SW 1271 (cell line): ENCODE measurements at places on chromosomes 2 and 18.

- no peak for DNase-seq
Measured at GRCh38 chr2:209160800-209161588, 262.9 kb upstream of the MAP2 start.

GRCh38 chr2:120422465-120423160 lies 76.7 kb downstream of the INHBB start:
- no peak for DNase-seq

DNA sequence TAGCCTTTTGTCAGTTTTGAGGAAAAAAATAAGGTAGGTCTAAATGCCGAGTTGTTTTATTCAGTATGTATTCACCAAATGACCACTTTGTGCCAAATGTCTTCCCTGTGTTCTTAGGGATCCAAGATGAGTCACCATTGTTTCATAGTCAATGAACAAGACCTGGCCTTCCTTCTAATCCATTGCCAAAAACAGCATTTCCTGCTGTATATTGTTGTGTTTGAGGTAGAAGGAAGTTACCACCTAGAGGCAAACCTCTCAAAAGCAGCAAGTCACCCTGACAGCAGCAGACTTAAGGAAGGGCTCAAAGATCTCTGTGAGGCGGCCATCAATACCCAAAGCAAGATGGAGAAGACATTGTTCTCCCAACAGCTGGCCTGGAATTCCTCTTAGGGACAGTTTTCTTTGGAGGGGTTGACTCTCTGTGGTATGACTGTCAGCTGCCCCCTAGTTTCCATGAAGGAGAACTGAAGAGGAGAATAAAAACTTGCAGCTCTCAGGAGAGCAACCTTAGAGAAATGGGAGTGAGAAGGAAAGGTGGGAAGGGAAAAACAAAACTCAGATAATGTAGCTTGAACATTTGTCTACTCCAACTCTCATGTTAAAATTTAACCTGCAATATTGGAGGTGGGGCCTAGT lies 328.3 kb downstream of the LRATD1 start:
- DNase-seq = no peak

DNA sequence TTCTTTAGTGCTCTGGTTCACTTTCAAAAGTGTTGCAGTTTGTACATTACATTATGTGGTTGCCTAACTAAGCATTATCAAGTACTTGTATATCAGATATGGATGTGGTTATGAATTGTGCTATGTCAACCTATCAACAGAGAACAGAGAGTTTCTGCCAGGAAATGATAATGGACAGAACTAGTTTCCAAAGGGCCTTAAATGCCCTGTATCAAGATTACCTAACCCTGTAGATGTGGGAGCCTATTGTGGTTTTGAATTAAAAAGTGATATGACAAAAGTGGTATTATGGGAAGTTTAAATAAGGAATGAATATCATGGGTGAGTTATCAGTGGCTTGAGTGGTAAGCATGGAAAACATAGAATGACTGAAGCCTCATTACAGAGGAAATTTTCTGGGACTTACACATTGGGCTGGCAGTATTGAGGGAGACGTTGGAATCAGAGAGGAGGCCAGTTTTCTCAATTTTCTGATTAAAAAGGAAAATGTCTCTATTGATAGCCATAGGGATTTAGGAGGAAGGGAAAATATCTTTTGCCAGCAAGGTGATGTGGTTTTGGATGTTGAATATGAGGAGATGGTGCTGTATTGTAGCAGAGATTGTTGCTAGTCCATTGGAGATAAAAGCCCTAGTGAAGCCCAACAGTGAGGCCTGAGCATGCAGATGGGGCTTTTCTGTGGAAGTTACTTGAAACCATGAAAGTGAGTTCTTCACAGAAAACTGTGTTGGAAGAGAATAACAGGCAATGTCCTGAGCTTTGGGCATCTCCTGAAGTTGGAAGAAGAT lies 140.7 kb downstream of the TTC27 start:
- DNase-seq = no peak

- DNase-seq = no peak
Measured at GRCh38 chr2:85684806-85685205, 9.4 kb upstream of the GNLY start.

- DNase-seq = peak; percentile 61
Measured at GRCh38 chr2:217223222-217223930, 363.5 kb upstream of the TNP1 start.
